ENCODE measurements at places on chromosomes 12 and 14.
A peak's percentile ranks its signal among the peaks of the same experiment; 100 is the strongest.

GRCh38 chr12:126418400-126418799 is 1353.2 kb downstream of the AACS start:
- DNase-seq = no peak
- H3K4me3 ChIP-seq = no peak overlapping the region
- no peaks in the 10 kb centered on the region for H3K27me3 ChIP-seq
- no peak overlapping the region for H3K27ac ChIP-seq

DNA sequence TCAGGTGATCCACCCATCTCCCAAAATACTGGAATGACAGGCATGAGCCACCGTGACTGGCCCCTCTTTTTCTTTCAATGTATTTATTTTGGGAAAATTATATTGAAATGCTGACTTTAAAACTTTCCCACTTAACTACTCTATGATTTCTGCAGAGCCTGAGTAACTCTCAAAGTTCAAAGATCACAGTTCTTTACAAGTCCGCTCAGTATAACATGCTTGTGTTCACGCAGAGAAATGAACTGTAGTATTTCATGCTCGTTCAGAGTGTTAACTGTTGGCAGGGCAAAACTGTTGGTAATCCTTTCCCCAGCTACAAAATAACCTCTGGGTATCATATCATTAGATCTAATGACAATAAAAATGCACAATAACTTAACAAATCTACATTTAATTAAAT is 50.7 kb upstream of the ADAMTS20 start:
- no peaks in the 10 kb centered on the region for H3K4me1 ChIP-seq
- no peaks in the 10 kb centered on the region for H3K27me3 ChIP-seq
- no peak overlapping the region for H3K27ac ChIP-seq
- no peak overlapping the region for H3K4me3 ChIP-seq
- no peaks in the 10 kb centered on the region for H3K36me3 ChIP-seq

GRCh38 chr14:93879362-93879983 is 47.7 kb upstream of the FAM181A start:
- H3K27me3 ChIP-seq = no peaks in the 10 kb centered on the region
- no peak overlapping the region for H3K4me3 ChIP-seq
- no peaks in the 10 kb centered on the region for H3K4me1 ChIP-seq
- DNase-seq = no peak
- H3K36me3 ChIP-seq = no peaks in the 10 kb centered on the region
- H3K27ac ChIP-seq = no peak overlapping the region

- H3K36me3 ChIP-seq = no peaks in the 10 kb centered on the region
- DNase-seq = peak; percentile 23
- H3K27ac ChIP-seq = peak overlapping the region; percentile 80
- H3K4me1 ChIP-seq = peaks cover 60% of the 10 kb centered on the region
- H3K4me3 ChIP-seq = no peak overlapping the region
Measured at GRCh38 chr12:52182384-52182783, 9.4 kb downstream of the KRT80 start.

- peaks cover 14% of the 10 kb centered on the region for H3K4me1 ChIP-seq
- peak overlapping the region; percentile 75 for H3K4me3 ChIP-seq
- H3K36me3 ChIP-seq = peaks cover 15% of the 10 kb centered on the region
- H3K27me3 ChIP-seq = no peaks in the 10 kb centered on the region
- DNase-seq = peak; percentile 91
Measured at GRCh38 chr12:50221228-50222008, 54.2 kb upstream of the CERS5 start.

- H3K36me3 ChIP-seq = no peaks in the 10 kb centered on the region
- no peaks in the 10 kb centered on the region for H3K27me3 ChIP-seq
- DNase-seq = no peak
- no peak overlapping the region for H3K4me3 ChIP-seq
- H3K4me1 ChIP-seq = no peaks in the 10 kb centered on the region
- H3K27ac ChIP-seq = no peak overlapping the region
Measured at GRCh38 chr12:111256629-111257434, 112.1 kb downstream of the PHETA1 start.

DNA sequence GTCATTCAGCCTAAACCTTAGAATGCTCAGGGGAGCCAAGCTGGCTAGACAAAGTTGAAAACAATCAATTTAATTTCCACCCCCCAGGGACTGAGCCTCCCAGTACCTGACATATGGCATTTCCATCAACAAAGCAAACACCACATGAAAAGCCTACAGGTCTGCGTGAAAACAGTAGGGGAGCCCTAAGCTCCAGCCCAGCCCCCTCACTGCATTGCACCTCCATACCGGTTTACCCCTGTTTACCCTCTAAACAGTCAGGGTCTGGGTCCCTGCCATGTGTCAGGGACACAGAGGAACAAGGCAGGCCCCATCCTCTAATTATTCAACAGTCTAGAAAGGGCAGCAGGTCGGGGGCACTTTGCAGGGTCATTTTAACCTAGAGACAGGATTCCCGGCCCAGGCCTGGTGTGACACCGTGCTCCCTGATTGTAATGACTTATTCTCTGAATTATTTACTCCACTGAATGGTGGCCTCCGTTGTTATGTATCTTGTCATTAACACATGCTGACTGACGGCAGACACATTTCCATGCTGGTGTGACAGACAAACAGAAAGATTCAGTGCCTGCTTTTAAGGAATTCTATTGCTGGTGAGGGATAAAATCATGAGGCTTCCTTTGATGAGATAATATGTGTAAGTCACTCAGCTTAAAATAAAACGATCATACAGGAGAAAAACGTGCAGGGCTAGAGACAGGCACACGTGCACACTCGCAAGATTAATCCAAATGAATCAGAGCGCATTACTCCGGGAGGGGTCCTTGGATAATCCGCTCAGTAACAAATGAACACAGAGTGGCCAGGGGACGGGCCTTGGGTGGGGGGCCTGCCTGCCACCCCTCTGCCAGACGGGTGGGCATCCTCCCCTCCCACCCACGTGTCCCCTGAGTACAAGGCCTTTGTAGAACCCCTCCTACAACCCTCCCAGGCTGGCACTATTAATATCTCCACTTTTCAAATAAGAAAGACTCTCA is 23.2 kb downstream of the CCDC88C start:
- no peak overlapping the region for H3K4me3 ChIP-seq
- no peak for DNase-seq
- peaks cover 23% of the 10 kb centered on the region for H3K27me3 ChIP-seq

DNA sequence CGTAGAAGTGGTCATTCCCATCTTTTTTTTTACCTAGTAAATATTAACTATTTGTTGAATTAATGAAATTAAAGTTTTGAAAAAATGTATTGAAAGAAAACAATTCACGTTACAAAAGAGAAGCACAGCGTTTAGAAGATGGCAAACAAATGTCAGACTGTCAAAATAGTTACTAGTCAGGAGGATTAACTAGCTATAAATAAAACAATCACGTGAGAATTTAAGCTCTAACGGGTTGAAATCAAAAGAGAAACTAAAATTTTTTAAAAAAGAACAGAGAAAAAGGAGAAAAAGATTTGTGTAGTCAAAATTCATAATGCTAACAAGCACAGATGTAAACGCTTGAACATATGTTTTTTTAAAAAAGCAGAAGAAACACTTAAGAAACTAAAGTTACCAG is 26.4 kb downstream of the DDHD1 start:
- H3K36me3 ChIP-seq = no peaks in the 10 kb centered on the region
- H3K27ac ChIP-seq = no peak overlapping the region
- H3K4me3 ChIP-seq = no peak overlapping the region
- H3K4me1 ChIP-seq = peaks cover 4% of the 10 kb centered on the region
- DNase-seq = no peak

DNA sequence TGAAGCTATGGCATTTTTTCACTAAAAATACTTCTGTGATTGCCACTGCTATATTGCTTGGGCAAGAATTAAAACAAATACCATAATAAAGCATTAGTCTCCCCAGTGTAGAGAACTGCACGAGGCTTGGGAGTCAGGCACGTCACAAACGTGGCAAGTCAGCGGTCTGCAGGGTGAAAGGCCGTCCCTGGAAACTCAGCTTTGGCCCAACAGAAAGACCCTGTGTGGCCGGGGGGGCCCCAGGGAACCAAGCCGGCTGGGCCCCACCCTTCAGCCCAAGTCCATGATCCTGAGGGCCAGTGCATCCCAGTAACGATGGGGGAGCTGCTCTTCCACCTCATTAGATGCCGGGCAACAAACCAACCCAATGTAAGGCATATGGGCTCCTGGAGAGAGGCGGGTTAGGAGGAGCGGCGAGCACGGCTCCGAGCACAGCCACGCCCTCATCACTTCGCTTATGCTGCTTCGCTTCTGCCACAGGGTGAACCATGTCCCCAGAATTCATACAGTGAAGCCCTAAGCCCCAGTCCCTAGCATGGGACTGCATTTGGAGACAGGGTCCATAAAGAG is 50.9 kb upstream of the GPR68 start:
- no peaks in the 10 kb centered on the region for H3K4me1 ChIP-seq
- H3K27ac ChIP-seq = no peak overlapping the region
- no peak for DNase-seq
- H3K27me3 ChIP-seq = peaks cover 11% of the 10 kb centered on the region

DNA sequence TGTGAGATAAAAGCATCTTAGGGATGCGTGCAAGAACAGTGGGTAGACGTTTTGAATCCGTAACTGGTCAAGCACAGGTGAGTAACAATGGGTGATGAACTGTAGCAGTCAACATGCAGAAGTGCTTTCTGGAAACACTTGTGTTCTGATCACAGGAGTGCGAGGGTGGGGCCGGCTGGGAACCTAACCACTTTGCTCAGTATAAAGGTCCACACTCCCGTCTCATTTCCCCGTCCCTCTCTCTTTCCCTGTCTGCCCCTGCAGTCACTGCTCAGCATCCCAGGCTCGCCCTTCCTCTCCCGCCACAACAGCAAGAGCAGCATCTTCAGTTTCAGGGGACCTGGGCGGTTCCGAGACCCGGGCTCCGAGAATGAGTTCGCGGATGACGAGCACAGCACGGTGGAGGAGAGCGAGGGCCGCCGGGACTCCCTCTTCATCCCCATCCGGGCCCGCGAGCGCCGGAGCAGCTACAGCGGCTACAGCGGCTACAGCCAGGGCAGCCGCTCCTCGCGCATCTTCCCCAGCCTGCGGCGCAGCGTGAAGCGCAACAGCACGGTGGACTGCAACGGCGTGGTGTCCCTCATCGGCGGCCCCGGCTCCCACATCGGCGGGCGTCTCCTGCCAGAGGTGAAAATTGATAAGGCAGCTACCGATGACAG is 127.1 kb downstream of the FIGNL2 start:
- DNase-seq = peak; percentile 36
- H3K4me3 ChIP-seq = peak overlapping the region; percentile 37
- H3K27ac ChIP-seq = no peak overlapping the region
- H3K36me3 ChIP-seq = no peaks in the 10 kb centered on the region

GRCh38 chr14:99248761-99249171 is 23.2 kb downstream of the BCL11B start:
- no peak overlapping the region for H3K27ac ChIP-seq
- DNase-seq = no peak
- H3K4me1 ChIP-seq = no peaks in the 10 kb centered on the region
- no peaks in the 10 kb centered on the region for H3K36me3 ChIP-seq

- DNase-seq = peak; percentile 52
- peaks cover 11% of the 10 kb centered on the region for H3K36me3 ChIP-seq
- H3K4me3 ChIP-seq = no peak overlapping the region
- no peak overlapping the region for H3K27ac ChIP-seq
- H3K27me3 ChIP-seq = peaks cover 11% of the 10 kb centered on the region
Measured at GRCh38 chr14:21528381-21529348, 2.5 kb upstream of the SALL2 start.

Measured in IMR-90 (cell line).